ENCODE measurements at places on chromosomes 12 and 14.

DNA sequence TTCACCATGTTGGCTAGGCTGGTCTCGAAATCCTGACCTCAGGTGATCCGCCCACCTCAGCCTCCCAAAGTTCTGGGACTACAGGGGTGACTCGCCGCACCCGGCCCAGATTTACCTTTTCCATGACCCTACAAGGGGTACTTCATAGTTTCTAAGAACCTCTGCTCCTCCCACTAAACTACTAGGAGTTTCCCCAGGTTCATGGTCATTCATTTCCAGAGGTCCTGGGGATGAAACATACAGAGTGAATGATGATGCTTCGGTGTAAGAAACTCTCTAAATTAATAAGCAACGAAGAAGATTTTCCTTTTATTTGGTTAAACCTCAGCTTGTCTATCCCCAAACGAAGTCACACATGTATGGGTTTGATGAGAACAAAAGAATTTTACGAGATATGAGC is 56.9 kb downstream of the AMN start:
- no peak for DNase-seq

DNA sequence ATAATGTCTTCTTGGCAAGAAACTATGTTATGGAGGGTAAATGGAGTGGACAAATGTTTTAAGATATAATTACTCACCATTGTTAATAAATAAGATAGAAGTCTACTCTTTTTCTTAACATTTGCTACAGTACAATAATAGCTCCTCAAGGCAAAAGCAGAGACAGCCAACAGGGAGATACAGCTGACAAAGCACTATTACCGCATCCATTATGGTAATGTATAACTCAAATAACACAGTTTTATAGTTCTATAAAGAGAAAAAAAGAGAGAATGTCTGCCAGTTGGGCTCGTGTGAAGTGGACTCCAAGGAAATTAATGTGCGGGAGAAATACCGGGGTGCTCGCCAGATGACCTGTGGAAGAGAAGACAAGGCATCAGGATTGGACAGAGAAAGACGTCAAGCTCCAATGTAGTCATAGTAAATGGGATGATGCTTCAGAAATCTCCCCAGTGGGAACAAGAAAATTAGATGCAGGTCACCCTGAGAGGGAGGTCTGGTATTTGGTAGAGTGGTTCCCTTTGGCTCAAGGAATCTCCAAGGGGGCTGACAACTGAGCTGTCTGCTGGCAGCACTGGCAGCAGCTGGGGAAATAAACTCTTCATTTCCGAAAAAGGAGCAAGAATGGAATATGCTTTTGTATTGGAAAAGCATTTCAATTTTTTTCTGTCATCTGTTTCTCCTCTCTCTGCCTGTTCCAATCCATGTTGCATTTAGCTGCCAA is 343.9 kb downstream of the LRFN5 start:
- DNase-seq = no peak

DNA sequence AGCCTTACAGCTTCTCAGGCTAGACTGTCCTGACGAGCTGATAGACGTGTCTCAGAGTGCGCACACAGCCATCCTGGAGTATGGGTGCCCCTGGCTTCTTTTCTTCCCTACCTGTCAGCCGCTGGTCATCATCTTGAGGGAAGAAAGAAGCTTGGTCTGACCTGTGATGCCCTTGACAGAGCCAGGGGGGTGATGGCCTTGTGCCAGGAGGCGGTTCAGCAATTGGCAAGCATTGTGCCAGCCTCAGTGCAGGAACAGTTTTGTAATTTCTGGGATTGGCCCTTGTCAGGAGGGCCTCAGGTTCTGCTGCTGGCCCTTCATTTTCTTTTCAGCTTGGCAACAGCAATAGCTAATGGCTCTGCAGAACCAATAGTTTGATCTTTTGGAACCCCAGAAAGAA is 80.1 kb downstream of the ADCK1 start:
- no peak for DNase-seq

DNA sequence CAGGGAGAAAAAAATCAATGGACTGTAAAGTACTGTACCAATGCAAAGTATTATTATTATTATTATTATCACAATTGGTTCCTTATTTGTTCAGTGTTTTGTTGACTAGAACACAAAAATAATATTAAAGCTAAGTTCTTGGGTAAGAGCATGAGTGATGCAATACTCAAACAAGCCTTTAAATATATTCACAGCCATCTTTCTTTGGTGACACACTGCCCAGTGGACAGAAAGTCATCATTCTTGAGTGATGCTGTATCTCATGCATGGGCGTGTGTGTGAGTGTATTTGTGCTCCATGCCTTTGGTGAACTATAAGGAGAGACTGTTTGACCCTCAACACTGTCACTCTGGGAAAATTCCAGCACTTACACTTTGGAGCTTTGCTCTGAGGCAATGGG is 93.6 kb downstream of the KCNK10 start:
- DNase-seq = no peak

DNA sequence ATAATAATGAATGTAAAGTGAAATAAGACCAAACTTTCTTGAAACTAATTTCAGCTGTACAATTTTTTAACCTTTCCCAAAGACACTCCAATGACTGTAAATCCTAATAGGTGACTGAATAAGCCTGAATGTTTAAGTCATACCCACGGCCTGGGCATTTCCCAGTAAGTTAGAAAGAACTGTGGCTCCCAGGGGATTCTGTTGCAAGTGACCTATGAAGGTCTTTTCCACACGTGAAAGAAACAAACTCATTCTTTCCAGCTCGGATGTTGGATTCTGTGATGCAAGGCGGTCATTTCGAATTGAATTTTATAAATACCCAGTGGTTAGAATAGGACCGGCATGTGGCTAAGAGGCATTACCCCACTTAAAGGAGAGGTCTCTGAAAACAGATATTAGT is 1134.4 kb downstream of the GALC start:
- DNase-seq = no peak

GRCh38 chr14:105450123-105450505 is 24.5 kb upstream of the CRIP2 start:
- no peak for DNase-seq

DNA sequence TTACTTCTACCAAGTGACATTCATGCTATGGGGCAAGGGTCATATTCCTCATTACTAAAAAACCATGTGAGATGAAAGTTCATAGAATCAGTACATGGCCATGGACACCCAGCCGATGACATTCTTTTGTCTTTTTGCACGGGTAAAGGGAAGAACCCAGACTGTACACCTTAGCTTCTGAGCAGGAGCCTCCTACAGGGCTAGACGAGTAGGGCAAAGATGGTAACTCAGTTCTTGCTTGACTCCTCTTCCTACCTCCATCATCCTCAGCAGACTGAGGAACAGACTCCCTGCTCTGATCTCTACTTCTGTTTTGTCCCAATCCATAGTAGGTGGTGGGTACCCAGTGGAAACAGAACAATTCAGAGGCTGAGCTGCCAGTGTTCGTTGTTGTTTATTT is 281.3 kb downstream of the NPAS3 start:
- DNase-seq = no peak

GRCh38 chr14:33631441-33631840 is 319.4 kb downstream of the EGLN3 start:
- DNase-seq = no peak
